ENCODE measurements at places on chromosomes 6 and 20.

DNA sequence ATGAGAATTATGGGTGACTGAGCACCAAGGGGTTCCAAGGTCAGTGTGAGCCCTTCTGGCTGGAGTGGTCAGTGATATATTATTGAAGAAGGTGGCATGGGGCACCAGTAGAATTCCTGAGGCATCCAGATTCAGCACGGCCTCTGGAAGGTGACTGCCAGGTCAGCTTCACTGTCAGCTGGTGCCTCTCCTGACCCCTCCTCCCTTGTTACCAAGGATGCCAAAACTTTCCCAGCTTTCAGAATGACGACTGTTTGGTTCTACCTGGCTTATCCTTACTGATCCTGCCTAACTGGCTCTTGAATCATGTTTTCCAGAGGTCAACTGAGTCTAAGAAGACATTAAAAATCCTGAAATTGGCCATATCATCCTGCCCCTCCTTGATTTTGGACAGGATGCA lies 189.2 kb upstream of the AGPAT4 start:
- DNase-seq = no peak

DNA sequence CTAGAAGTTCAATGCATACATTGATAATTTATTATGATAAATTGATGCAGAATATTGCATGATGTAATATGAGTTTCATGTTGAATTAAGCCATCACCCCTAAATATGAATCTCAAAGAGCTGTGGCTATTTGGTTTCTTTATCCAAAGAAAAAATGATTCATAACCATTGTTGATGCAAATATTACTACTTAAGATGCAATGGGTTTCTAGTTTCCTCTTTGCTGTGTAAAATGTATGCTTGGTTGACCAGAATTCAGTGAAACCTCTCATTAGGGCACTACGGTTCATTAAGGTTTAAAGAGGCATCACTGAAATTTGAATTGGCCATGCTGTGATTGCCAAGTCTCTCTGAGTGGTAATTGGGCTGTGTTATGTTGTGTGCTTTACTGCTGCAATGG lies 492.5 kb upstream of the FLRT3 start:
- no peak for DNase-seq

DNA sequence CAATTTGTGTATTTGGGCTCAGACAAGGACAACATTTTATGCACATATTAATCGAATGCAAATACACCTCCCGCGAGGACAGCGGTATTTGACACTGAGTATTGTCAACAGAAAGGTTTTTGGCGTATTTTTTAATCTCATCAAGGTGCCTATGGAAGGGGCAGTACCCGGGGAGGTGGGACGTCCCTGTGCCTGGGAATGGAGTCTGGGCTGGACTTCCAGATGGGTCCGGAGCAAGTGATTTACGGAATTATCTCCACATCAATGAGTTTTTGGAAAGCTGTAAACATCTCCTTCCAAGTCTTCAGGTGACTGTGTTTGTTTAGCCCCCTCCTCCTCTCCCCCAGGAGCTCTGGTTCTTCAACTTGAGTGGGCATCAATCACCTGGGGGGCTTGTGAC lies 39.8 kb downstream of the PRR18 start:
- DNase-seq = no peak

GRCh38 chr20:6709910-6710595 lies 57.4 kb upstream of the BMP2 start:
- DNase-seq = no peak

DNA sequence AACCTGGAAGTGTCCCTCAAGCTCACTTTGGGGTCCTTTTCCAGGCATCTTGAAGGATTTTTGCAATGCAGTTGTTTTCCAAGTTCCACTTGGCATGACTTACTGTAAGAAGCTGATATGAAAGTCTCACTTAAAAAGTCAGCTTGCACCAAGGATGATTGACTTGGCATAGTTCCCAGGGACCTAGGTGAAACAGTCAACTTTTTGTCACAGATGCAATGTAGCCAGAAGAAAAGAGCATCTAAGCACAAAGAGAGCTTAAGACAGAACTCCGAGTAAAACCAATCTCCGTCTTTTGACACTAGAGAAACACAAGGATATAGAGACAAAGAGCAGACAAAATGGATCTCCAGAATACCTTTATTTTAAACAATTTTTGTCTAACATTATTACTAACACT lies 2.6 kb upstream of the ZSCAN12 start:
- DNase-seq = no peak

DNA sequence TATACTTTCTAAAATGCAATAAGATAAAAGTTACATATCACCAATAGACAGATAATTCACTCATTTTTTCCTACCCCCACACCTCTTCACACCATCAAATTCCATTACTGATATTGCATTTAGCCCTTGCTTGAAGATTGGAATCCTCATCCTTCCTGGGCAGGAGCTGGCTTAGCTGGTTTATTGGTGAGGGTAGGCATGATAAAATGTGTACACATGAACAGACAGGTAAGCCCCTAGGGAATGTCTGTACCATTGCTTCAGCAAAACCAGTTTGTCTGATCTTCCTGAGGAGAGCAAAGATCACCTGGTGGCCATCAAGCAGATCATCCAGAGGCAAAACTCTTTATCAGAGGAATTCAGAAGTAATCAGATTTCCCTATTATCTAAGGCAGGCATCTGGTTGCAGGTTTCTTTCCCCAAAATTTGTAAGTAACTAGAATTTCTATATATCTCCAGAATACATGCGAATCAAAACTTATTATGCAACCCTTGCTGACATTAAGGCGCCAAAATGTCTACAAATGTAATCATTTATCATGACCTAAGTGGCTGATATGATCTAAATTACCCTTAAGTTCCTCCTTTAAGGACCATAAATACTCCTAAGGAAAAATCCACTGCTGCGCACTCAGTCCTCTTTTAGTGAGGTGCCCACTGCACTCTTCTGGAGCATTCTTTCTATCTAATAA lies 6.6 kb upstream of the FABP7 start:
- no peak for DNase-seq

- no peak for DNase-seq
Measured at GRCh38 chr6:10460096-10460495, 45.2 kb upstream of the TFAP2A start.

Measured in smooth muscle cell of the brain vasculature (primary cell).